ENCODE measurements at places on chromosomes 11 and 22.

GRCh38 chr11:111441443-111441842 lies 62.4 kb upstream of the POU2AF1 start:
- no peak for DNase-seq

DNA sequence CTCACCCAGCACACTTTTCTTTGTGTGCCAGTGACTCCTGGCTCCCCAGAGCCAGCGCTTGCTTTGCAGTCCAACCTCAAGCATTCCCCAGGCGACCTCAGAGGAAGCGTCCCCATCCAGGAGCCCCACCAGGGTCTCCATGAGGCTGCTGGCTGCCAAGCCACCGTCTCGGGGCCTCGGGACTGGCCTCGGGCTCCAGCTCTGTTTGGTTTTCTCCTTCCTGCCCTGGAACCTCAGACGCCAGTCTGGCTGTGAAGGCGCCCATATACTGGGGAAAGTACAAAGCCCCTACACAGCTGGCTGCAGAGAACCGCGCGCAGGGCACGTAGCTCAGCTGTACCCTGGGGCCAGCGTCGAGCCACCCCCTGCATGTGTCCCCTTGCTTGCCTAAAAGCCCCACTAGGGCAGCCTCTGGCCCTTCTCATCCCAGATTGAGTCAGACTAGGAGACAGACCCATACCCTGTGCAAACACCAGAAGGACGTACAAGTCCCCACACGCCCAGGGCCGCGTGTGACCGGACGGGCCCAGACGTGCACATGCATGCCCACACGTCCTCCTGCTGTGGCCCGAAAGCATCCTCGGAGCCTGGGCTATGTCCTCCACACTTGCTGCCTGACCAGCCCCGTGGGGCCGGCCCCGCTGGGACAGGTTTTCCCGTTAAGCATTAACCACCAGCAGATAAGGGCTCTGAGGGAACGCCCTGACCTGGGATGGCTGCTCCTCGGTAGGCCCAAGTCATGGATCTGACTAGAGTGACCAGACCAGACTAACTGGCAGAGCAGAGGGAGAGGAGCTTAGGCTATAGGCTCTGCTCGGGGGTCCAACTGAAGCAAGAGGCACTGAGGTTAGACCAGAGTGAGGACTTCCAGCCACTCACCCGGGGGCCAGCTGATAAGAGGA lies 4.2 kb upstream of the SYT8 start:
- DNase-seq, result no peak

DNA sequence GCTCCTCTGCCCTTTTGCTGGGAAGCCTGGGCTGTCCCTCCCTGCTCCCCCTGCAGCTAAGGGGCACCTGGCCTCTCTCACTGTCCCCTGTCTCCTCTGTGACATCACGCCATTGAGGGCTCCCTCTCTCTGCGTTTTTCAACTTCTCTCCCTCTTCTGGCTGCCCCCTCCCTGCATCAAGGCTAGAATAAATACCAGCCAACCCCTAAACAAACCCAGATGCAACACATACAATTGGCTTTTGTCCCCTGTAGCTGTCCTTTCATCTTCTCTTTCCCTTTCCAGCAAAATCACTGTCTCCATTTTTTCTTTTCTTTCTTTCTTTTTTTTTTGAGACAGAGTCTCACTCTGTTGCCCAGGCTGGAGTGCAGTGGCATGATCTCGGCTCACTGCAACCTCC lies 3.3 kb upstream of the MIEF1 start:
- no peak for DNase-seq

GRCh38 chr11:73995731-73996130 lies 13.1 kb upstream of the UCP2 start:
- DNase-seq, result no peak

DNA sequence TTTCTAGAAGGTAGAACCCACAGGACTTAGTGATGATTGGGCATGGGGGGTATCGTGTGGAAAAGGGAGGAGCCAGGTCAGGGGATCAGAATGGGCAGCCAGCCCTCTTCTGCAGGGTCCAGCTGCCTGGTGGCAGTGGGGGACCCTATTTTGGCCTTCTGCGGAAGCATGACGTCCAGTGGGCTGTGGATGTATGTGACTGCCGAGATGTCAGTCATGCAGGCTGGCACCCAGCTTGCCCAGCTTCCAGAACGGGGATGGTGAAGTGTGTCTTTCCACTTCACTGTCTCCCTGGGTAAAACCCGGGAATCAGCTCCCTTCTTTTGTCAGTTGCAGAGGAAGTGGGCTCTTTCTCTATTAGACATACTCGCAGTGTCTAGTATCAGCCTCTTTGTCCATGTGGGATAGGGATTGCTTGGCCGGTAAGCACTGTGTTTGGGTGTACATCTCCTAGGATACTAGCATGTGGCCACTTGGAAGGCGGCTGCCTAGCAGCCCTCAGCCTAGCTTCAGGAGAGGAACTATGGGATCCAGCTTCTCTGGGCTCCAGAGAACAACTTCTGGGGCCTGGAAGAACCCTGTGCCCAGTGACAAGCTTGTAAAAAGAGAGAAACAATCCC lies 51.4 kb downstream of the GRIK4 start:
- no peak for DNase-seq

- no peak for DNase-seq
Observed at GRCh38 chr11:43360361-43361032, 1.8 kb downstream of the TTC17 start.

DNA sequence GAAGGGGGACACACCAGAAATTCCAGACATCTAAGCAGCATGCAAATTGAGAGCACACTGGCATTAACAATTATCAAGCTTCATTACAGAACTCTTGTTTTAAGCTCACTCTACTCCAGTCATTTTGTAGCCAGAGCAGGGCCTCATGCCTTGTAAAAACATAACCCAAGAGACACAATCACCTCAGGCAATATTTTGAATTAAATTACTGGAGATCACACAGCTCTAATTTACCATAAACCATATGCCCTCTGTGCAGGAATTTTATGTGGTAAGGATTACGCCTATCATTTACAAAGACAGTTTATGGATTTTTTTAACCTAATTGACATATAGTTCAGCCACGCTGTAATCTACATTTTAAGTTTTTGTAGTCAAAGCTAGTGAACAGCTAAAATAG lies 414.1 kb upstream of the DDI1 start:
- no peak for DNase-seq

DNA sequence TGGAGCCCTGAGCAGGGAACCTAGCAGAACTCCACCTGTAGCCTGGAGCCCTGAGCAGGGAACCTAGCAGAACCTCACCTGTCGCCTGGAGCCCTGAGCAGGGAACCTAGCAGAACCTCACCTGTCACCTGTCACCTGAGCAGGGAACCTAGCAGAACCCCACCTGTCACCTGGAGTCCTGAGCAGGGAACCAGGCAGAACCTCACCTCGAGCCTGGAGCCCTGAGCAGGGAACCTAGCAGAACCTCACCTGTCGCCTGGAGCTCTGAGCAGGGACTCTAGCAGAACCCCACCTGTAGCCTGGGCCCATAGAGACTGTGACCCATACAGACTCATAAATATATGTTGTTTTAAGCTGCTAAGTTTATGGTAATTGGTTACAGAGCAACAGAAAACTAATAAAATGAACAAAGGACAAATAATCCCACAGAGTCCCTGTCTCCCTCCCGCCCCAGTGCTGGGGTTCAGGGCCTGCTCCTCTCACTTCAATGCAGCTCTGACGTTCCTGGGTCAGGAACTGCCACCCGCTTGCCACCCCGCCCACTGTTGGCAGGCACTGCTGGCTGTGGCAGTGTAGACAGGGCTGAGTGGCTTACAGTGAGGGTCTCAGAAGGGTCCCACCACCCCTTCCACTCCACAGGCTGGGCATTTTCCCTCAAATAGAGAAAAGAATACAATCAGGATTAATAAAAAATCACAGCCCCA lies 259.1 kb downstream of the TBC1D22A start:
- no peak for DNase-seq

DNA sequence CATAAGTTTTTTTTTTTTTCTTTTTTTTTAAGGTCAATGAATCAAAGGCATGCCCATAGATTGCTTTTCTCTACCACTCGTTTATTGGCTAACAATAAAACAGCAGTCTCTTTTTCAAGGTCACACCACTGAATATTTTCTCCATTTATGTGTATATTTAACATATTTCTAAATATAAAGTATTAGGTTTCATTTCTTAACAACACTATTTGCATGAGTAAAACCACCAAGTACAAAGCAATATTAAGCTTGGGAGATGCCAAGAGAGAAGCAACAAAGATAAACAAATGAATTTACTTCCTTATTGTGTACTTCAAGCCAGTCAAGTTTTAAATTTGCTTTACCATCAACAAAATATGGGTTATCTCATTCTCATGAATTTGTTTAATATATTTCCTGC lies 708.9 kb upstream of the CCDC179 start:
- DNase-seq, result no peak

- no peak for DNase-seq
Observed at GRCh38 chr11:77213029-77213579, 85.1 kb downstream of the MYO7A start.

DNA sequence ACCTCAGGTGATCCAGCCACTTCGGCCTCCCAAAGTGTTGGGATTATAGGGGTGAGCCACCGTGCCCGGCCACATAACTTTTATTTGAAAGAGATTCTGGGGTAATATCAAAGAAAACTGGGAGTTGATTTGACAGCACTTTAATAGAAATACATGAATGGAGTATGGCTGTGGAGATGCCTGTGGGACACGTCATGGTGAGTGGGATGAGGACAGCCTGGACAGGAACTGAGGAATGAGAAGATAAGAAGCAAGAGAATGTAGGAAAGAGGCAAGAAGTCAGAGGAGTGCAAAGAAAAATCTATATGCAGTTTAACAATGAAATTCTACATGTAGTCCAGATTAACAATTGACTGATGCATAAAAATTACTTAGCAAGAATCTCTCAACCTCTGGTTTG lies 31.0 kb downstream of the SLC22A6 start:
- DNase-seq, result no peak

GRCh38 chr11:116906479-116906878 lies 69.1 kb upstream of the APOA1 start:
- no peak for DNase-seq

GRCh38 chr22:31605851-31606585 lies 56.0 kb downstream of the PISD start:
- DNase-seq, result no peak

- no peak for DNase-seq
Observed at GRCh38 chr11:22467248-22467647, 129.1 kb downstream of the SLC17A6 start.

DNA sequence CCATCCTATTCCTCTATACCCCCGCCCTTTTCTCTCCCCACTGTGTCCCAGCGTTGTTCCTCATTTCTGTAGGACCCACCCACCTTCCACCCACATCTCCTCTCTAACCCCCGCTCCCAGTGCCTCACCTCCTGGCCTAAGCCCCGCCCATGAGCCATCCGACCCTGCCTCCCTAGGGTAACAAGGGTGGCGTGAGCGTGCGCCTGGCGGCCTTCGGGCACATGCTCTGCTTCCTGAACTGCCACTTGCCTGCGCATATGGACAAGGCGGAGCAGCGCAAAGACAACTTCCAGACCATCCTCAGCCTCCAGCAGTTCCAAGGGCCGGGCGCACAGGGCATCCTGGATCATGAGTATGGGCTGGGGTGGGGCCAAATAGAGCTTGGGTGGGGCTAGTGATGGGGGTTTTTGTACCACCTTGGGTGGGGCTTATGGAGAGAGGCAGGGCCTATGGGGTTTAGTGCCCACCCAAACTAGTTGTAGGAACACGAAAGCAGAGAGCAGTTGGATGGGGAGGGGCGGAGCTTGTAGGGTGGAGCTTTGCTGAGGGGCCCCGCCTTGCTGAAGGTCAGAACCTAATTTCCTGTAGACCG lies 4.5 kb downstream of the INPP5J start:
- DNase-seq, result no peak

DNA sequence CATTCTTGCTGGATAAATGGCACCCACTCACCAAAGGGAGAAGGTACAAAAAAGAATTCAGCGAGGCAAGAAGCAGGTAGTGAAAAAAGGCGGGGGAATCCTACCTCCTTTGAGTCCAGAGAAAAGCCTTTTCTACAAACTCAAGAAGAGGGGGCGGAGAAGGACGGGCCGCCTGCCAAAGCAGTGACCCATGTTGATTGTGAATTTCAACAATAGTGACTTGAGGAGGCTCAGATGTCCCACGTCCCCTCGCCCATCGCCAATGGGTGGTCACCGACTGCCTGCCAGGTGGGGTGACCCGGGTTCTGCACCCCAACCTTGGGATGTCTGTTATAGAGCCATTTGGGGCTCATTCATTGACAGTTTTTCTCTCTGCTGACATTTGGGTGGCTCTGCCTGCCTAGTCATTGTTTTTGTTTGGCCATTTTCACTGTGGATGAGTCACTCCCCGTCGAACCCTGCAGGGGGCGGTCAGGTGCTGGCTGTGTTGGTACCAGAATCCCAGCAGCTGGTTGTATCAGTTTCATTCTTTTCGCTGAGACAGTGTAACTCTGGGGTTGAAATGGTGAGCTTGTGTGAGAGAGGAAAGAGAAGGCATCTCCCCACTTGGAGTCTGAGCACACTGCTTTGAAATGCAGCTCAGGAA lies 163.4 kb upstream of the NCAM1 start:
- no peak for DNase-seq

GRCh38 chr11:120786206-120786735 lies 237.6 kb upstream of the TBCEL start:
- no peak for DNase-seq
